T-helper 1 cell (primary cell): ENCODE measurements at places on chromosomes 5 and 9.

DNA sequence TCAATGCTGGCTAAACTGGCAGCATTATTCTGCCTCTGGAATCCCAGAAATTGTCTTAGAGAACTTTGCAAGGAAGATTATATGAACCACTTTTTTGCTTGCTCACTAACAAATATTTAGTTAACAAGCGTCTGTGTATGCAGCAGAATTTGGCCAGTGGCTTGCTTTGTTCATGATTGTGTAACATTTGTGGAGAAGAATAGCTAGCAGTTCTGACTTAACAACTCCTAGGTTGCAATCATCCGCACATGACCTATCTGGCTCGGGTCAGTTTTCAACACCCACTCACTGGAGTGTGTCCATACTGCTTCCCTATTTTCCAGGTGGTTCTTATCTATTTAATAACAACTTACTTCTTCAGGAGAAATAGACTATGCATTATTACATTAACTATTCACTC, 98.5 kb downstream of the SNX18 start:
- DNase-seq, result no peak

- no peak for DNase-seq
Measured at GRCh38 chr5:82390088-82390487, 111.9 kb upstream of the RPS23 start.

GRCh38 chr9:20364959-20365358, 257.3 kb downstream of the MLLT3 start:
- no peak for DNase-seq

DNA sequence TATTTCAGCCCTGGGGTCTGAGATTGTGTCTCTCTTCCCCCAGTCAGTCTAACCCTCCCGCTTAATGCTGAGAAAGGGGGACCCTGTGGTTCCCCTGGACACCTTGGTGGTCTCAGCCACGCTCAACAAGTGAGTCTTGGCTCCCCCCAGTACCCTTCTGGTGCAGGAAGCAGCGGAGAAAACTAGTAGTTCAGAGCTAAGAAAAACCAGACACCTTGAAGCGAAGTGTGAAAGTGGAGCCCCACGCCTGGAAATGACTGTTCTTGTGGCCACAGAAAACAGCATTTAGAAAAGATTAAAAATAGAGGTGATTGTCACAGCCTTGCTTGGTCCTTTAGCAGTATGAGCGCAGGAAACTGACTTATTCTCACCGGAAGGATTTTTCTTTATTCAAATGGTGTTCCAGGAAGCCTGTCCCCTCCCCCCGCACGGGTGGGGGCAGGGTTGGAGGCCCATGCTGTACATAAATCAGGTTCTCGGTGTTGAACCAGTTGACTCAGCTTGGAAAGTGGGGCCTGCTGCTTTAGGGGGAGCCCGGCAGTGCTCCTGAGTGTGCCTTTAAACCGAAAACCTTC, 8.1 kb downstream of the ARPC5L start:
- peak; percentile 60 for DNase-seq

DNA sequence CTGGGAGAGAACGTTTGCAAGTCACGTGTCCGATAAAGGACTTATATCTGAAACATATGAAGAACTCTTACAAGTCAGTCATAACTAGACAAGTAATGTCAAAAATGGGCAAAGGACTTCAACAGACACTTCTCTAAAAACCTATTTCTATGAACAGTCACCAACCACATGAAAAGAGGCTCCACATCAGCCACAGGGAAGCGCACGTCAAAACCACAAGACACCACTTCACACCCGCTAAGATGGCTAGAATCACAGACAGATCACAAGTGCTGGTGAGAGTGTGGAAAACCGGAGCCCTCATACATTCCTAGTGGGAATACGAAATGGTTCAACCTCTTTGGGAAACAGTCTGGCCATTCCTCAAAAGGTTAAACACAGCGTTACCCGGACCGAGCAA, 11.5 kb upstream of the CARD9 start:
- DNase-seq, result peak; percentile 41

DNA sequence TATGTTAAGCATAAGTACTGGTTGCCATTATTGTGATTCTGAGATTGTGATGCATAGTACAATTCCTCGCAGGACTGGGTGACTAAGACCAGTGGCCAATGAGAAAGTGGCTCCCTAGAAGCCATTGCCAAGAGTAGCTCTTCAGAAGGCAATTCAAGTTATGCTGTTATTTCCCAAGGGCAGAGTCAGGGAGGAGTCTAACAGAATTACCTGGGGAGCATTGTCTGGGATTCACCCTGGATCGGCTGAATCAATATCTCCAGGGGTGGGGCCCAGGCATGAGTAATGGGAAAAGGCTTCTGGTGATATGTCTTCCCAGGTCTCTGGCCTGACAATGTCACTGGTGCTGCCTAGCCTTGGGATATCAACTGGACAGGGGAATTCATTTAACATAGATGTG, 10.9 kb upstream of the ARHGEF28 start:
- DNase-seq, result no peak

- DNase-seq, result no peak
Measured at GRCh38 chr9:125440411-125440810, 178.8 kb downstream of the GAPVD1 start.

DNA sequence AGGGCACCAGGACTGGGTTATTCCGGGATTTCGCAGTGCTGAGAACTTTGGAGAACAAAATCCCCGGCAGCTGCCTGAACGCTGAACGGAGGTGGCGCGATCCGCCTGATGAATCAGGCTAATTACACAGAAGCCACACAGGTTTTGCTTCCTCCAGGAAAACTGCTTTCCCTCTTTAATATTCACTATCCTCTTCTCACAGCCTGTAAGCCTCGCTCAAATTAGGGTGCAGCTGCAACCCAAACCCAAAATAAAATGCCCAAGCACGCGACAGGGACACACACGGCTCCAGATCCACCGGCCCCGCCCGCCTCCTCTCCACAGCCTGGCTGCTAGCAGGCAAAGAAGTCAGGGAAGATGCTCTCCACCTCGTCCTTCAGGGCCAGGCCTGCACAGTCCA, 6.0 kb downstream of the SOHLH1 start:
- no peak for DNase-seq

DNA sequence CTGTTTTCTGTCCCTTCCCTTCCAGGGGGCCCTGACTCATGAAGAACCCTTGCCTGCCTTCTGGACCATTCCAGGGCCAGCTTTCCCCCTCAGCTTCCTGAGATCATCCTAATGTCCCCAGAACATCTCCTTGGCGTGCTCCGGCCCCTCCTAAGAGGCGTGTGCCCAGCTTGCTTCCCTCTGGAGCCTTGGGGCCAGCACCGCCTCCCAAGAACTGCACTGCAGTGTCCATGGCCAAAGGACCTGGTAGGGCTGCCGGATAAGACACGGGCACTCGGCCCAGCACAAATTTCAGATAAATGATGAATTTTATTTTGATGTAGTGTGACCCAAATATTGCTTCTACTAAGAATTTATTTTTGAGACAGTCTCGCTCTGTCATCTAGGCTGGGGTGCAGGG, 20.7 kb upstream of the SLC12A7 start:
- DNase-seq, result no peak

DNA sequence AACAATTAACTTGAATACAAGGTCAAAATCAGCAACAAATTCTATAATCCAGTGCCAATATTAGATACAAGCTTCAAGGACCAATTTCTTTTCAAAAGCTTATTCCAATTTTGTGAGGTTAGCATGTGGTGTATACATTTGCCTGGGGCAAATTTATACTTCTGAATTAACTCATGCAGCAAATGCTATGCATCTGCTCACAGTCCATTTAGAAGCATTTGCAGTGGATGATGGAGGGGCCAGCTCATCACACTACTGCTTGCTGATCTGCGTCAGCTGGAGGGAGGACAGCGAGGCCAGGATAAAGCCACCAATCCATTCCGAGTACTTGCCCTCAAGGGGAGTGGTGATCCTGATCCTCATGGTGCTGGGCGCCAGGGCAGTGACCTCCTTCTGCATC, 474.3 kb upstream of the KIF2A start:
- no peak for DNase-seq

- no peak for DNase-seq
Measured at GRCh38 chr5:38534156-38534453, 22.3 kb downstream of the LIFR start.

GRCh38 chr5:157347301-157348048, 81.6 kb downstream of the CYFIP2 start:
- no peak for DNase-seq

GRCh38 chr5:137304226-137304874, 194.8 kb downstream of the SPOCK1 start:
- no peak for DNase-seq

GRCh38 chr9:81318571-81318970, 370.8 kb downstream of the TLE1 start:
- DNase-seq, result no peak
